ENCODE measurements at places on chromosomes 12 and 14.

- no peak for DNase-seq
Measured at GRCh38 chr12:92337128-92337527, 191.5 kb upstream of the BTG1 start.

GRCh38 chr14:106883218-106883692 lies 1356.9 kb downstream of the TMEM121 start:
- no peak for DNase-seq

- DNase-seq = no peak
Measured at GRCh38 chr14:71011479-71011878, 104.2 kb downstream of the PCNX1 start.

DNA sequence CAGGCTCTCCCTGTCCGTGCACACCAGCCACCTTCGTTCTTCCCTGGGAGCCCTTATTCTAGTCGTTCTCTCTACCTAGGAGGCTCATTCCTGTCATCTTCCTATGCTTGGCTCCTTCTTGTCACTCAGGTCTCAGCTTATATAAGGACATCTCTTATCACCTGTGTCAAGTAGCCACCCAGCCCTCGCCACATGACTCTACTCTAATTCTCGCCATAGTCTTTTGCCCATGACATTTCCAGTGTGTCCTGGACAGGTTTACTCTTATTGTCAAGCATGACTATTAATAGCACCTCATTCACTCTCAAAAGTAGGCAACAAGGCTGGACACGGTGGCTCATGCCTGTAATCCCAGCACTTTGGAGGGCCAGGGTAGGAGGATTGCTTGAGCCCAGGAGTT lies 175.7 kb upstream of the NUDT4 start:
- DNase-seq = no peak

- DNase-seq = no peak
Measured at GRCh38 chr12:109927622-109928021, 27.5 kb downstream of the TCHP start.

GRCh38 chr12:122730215-122731014 lies at the start of gene HCAR1:
Gene HCAR1 (minus strand): TSS chr12:122730844. CDS start chr12:122730339, 505 bp downstream.
- no peak for DNase-seq

GRCh38 chr14:49621114-49621881 lies 699 bp downstream of the MGAT2 start:
- peak; percentile 26 for DNase-seq

DNA sequence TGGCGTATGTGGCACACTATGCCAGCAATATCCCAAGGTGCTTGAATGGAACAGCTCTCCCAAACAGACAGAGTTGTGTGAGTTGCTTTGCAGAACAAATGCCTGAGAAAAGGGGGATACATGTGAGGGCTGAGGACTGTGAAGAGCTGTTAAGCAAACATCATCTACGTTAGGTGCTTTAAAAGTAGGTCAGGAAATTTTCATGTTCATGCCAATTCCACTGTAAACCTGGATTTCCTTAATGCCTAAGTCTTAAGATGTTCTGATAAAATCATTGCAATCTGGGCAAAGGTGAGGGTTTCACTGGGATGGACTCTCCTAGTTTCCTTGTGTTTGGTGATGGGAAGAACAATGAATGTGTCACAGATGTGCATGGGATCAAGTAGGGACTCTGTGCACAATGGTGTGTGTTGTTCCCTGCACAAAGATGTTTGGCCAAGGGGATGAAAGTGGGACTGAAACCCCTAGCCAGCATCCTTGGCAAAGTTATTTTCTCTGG lies 227.9 kb downstream of the KTN1 start:
- DNase-seq = no peak

DNA sequence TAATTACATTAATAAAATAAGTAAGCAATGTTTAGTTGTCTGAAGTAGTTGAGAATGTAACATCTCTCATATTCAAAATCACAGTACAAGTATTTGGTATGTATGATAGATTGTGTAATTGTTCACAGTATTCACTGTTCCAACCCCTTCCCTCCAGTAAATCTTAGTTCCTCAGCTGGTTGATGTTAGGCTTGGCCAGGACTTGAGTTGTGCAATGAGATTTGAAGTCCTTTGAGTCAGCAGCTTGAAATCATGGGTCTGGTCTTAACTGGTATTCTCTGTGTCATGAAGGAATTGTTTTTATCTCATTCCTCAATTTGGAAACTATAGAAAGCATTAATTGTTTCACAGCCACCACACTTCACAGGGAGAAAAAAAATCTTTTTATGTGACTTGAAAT lies 477.1 kb downstream of the FSCB start:
- DNase-seq = no peak

- DNase-seq = no peak
Measured at GRCh38 chr14:45361727-45362126, 108.7 kb upstream of the MIS18BP1 start.

- no peak for DNase-seq
Measured at GRCh38 chr12:64714551-64714968, 44.6 kb downstream of the GNS start.

DNA sequence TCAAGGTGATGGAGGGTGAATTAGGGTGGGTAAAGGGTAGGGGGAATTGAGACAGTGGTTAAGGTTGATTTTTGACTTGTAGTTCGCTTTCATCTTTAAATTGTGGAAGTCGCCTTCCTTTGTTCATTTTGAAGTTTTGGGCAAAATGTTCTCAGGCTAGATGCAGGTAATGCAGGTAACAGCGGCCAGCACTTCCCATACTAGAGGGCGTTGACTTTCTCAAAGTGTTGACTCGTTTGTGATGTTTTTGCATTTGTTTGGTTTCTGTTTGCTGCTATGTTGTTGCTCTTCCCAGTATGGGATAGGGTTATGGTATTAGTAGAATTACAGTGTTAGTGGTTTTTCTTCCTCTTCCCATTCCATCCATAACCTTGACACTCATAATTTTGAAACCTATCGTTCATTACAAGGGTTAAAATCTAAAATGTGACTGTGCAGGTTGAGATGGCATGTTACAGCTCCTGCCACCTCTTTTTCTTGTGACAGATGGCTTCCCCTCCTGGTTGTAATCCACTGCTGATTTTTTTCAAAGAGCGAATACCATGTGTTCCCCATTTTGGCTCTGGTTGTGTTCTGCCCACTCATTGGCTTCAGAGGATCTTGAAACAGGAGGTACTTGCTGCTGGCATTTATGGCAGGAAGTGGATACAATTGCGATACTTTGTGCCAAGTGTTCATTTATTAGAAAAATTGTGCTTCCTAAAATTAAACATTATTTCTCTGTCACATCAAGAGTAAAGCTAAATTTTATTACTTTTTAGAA lies 57.1 kb downstream of the ERC1 start:
- DNase-seq = no peak

DNA sequence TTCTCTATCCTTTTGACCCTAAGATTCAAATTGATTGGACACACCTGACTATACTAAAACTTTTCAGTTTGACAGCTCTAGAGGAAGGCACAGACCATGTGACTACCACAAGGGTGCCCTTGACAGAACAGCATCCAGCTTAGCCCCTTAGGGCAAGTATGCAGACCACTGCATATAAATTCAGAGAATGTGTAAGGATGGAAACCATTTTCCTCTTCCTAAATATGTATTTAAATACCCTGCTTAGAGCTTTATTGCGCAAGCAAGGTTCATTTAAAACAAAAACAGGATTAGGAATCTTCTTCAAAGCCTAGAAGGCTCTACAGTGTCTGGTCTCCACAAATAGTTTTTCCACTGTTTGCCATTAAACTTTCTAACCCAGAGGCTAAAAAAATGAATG lies 202.8 kb downstream of the MED13L start:
- DNase-seq = no peak

DNA sequence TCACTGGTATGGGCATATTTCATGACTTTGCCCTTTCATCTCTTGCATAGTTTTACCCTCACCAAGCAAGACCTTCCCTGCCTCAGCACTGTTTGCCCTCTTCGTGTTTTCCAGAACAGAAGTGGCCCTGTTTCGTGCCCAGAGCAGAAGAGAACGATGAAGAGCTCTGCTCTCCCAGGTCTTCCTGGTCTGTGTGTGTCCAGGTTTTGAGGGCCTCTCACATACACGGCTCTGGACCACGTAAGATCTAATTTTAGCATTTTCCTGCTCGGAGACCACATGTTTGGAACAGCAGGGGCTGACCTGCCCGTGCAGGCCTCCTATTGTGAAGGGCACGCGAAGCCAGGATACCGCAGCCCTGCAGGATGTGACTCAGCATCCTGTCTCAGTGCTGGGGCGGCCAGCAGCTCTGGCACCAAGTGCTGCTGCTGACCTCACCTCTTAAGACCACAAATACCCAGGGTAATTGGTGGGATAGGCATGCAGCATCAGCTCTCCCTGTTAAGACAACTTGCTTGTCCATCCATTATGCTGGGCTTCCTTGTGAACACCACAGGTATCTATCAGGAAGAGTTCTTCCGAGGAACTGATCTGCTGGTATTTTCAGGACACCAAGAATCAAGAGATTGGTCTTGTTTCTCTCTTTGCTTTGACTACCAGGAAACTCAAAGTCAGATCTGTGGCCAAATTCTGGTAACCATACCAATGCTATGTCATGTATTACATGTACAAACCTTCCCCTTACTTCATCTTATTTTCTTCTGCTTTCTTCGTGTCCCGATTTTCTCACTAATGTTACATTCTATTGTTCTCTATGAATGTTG lies 19.0 kb downstream of the SSH1 start:
- peak; percentile 100 for DNase-seq

GRCh38 chr12:42766754-42767153 lies 177.2 kb upstream of the PRICKLE1 start:
- DNase-seq = no peak

DNA sequence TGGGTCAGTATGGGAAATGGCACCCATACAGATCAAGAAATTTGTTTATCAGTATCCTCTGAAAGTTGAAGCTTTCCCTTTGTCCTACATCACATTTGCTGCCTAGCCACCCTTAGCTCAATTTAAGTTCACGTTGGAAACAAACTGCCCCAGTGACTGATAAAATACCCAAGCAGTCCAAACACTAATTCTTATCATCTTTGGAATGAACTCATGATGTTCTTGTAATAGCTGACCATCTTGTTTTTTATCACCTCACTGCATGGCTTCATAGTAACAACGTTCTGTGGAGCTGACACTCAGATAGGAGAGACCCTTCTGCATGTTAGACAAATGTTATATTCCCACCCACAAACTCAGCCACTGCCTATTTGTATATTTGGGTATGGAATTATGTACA lies 93.4 kb downstream of the GPR135 start:
- DNase-seq = no peak

- DNase-seq = no peak
Measured at GRCh38 chr14:24086193-24086955, 7.7 kb upstream of the PCK2 start.

DNA sequence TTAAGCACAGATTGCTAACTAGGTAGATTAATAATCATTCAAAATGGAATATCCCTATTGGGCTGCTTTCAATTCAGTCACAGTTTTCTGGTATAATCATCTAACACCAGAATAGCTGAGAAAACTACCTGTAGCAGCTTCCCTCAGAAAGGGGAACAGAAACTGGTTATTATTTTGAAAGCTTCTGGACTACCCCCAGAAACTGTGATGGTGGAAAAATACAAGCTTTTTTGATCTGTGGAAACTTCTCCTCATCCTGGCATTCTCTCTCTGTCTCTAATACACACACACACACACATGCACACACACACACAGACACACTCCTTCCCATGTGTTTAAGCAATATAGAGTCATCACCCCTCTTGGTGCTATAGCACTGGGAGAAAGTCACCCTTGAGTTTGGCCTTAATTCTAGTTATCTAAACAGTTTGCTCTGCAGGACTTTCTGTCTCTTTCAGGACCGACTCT lies 251.5 kb upstream of the LMO3 start:
- no peak for DNase-seq

GRCh38 chr12:3622021-3622821 lies 130.7 kb downstream of the CRACR2A start:
- DNase-seq = no peak

DNA sequence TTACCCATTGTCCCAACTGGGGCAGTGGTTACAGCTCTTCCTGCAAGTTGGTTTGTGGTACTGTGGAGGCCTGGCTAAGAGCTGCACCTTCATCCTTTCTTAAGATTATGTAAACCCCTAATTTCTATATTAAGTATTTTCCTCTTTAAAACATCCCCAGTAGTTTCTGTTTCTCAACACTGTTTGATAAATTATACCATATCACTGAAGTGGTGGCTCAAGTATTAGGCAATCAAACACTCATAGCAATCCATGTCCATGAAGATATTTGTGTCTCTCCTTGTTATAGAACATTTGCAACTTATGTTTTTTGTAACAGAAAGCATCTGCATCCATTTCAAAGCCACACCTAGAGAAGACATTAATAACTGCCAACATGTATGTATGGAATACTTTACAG lies 31.8 kb downstream of the ATXN3 start:
- no peak for DNase-seq

DNA sequence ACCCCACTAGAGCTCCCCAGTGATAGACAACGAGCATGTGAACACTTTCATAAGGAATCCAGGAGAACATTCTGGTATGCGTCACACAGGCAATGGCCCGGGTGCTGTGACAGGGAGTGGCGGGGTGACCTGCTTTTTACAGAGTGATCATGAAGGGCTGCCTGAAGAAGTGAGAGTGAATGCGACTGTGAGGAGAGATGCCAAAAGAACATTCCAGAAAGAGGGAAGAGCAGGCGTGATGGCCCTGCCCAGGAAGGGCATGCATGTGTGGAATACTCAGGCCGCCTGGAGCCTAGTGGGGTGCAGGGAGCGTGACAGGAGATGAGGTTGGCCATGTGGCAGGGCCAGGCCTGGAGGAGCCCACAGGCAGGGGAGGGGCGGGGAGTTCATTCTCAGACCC lies 53.8 kb downstream of the FZD10 start:
- DNase-seq = no peak

GRCh38 chr12:81991868-81992267 lies 232.7 kb upstream of the PPFIA2 start:
- DNase-seq = no peak

GRCh38 chr14:92425101-92425500 lies 88.5 kb upstream of the RIN3 start:
- DNase-seq = no peak

DNA sequence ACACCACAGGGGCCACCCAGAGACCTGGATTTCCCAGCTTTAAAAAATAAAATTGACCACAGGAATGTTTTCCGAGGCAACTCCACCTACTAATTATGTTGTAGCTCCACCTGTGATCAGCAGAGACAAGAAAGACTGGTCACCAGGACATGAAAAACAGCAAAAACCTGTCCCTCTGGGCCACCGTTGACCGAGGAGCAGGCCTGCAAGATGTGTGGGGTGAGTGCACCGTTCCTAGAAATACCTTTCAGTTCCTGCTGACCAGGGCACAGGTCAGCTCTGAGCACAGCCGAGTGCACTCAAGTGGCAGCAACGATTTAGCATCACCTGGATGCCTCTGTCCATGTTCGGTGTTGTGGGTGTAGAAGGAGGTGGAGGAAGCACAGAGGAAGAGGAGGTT lies 16.9 kb downstream of the FZD10 start:
- DNase-seq = no peak

GRCh38 chr12:102118874-102119273 lies 1.0 kb downstream of the NUP37 start:
- DNase-seq = no peak

- DNase-seq = no peak
Measured at GRCh38 chr14:100060760-100061159, 4.5 kb upstream of the EVL start.

GRCh38 chr12:131852551-131853299 lies 24.5 kb downstream of the MMP17 start:
- DNase-seq = no peak

Data from pulmonary artery endothelial cell (primary cell).